ENCODE measurements at places on chromosomes 7 and 10. TPM values are rescaled to one million over a fixed set of nuclear protein-coding genes. Genes with fewer than 3 reads are reported as not detected.

DNA sequence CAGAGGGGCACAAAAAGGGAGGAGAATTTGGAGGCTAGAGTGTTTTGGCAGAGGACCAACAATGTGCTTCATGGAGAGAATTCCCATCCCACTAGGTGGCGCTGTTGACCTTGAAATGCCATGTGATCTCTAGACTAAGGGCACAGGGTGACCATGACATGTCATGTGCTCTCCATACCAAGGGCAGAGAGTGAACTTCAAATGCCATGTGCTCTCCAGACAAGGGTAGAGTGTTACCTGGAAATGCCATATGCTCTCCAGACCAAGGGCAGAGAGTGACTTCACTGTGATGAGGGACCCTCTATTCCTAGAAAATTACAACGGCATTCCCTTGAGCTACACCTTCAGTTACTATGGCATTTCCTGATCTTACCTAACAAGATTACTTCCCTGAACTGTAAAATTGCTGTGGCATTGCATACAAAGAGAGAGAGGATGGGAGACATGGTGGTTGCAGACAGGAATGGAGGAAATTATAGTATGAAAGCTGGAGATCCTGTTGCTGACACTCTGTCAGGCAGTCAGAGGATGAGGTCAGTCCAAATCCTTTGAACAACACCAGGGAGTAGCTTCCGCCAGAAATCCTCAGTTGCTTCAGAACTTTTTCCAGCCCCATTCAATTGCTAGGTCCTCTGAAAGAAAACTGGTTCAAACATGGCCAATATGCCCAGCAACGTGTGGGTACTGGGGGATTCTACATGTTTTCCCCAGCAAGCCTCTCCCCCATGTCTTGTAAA is 60.9 kb upstream of the ACSM6 start:
- DNase-seq: peak; percentile 88
- no peak overlapping the region for H3K27ac ChIP-seq
- no peak overlapping the region for H3K4me3 ChIP-seq
- no peaks in the 10 kb centered on the region for H3K36me3 ChIP-seq

The NOS3 gene
- 9.2 TPM for total RNA-seq

The MRPS24 gene
- 153 TPM for total RNA-seq

- H3K27me3 ChIP-seq: no peaks in the 10 kb centered on the region
- H3K4me1 ChIP-seq: peaks cover 94% of the 10 kb centered on the region
- H3K27ac ChIP-seq: peak overlapping the region; percentile 81
- peak; percentile 79 for DNase-seq
- peak overlapping the region; percentile 20 for H3K4me3 ChIP-seq
These were observed 15.9 kb downstream of the ITPRIP start for GRCh38 chr10:104322416-104322782.

DNA sequence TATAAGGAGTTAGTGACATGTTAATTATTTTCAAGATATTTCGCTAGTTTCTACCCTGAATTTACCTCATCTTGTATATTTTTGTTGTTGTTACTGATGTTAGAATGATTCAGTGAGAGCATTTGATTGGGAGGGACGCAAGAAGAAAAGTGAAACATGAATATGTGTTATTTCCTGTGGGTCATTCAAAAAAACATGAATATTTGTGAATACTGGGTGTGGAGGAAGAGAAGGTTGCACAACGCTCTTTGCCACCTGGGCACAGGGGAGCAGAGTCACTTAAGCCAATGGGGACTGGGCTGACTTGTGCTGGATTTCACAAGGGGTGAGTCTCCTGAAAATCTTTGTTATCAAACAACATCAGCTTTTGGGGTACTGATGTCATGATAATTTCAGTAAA is 39.5 kb downstream of the AGK start:
- H3K4me3 ChIP-seq: no peak overlapping the region
- H3K36me3 ChIP-seq: peaks cover 30% of the 10 kb centered on the region
- no peak overlapping the region for H3K27ac ChIP-seq

The SPDYE5 gene
- total RNA-seq: not detected

All from activated naive CD4-positive, alpha-beta T cell treated with anti-CD3 and anti-CD28 coated beads for 36 hours (primary cell).